Fibroblast of skin of right biceps (primary cell): ENCODE measurements at places on chromosomes 3 and 15.
A peak's percentile ranks its signal among the peaks of the same experiment; 100 is the strongest.

- DNase-seq: no peak
Measured at GRCh38 chr3:141682007-141682406, 56.1 kb upstream of the RNF7 start.

GRCh38 chr15:37055481-37055880 lies 44.9 kb downstream of the MEIS2 start:
- no peak for DNase-seq

- DNase-seq: no peak
Measured at GRCh38 chr3:31974964-31975363, 6.1 kb downstream of the OSBPL10 start.

GRCh38 chr3:167467848-167468611 lies 5.8 kb downstream of the SERPINI2 start:
- DNase-seq: no peak

DNA sequence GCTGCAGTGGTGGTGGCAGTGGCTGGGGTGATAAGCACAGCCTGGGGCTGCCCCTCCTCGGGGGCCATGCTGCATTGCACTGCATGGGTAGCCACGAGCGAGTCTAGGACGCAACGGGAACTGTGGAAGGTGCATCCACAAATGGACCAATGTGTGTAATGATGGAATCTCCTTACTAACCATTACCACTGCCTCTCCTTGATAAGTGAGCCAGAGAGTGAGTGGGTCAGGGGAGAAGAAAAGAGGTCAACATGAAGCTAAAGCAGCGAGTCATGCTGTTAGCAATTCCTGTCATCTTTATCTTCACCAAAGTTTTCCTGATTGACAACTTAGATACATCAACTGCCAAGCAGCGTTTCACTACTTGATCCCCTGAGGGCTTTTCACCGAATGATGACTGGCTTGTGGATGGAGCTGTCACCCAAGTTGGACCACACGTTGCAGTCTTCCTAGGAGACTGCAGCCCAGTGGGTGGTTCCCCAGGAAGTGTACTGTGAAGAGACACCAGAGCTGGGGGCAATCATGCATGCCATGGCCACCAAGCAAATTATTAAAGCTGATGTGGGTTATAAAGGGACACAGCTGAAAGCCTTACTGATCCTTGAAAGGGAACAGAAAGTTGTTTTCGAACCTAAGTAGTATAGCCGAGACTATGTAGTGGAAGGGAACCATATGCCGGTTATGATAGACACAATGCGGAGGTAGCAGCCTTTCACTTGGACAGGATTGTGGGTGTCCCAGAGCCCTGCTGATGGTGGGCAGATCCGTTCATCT lies 20.6 kb downstream of the SAMD7 start:
- DNase-seq: no peak

DNA sequence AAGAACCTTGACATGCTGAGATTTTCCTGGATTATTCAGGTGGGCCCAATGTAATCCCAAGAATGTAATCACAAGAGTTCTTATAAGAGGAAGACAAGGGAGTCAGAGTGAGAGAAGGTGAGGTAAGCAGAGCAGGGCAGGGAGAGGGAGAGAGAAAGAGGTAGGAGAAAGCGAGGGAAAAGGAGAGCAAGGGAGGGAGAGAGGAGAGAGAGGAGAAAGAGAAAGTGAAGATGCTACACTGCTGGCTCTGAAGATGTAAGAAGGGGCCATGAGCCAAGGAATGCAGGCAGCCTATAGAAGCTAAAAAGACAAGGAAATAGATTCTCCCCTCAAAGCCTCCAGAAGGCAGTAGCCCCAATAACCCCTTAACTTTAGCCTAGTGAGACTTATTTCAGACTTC lies 28.7 kb upstream of the FAM98B start:
- no peak for DNase-seq

GRCh38 chr3:81173514-81173913 lies 587.9 kb downstream of the GBE1 start:
- DNase-seq: no peak

GRCh38 chr15:68578175-68578979 lies 416 bp upstream of the CORO2B start:
- peak; percentile 56 for DNase-seq

GRCh38 chr3:164641071-164641470 lies 437.2 kb downstream of the SI start:
- DNase-seq: peak; percentile 44

- DNase-seq: peak; percentile 38
Measured at GRCh38 chr3:55405436-55405835, 81.7 kb downstream of the WNT5A start.

- DNase-seq: no peak
Measured at GRCh38 chr3:168251371-168251770, 155.6 kb upstream of the GOLIM4 start.

DNA sequence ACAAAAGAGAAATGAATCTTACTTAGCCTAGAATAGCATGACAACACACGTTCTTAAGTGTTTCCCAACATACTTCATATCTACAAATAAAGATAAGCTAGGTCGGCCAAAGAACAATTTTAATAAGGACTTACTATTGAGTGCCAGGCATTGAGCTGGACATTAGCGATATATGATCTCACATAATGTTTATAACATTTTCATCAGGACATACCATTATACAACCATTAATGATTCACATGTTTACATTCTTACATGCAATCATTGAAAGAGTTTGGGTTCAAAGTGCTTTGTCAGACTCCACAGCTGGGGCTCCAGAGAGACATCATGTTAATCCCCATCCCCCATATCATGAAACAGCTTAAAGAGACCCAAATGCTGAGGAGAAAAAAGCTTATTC lies 189.0 kb downstream of the STT3B start:
- DNase-seq: no peak

GRCh38 chr15:98715401-98715800 lies 67.1 kb downstream of the IGF1R start:
- no peak for DNase-seq

DNA sequence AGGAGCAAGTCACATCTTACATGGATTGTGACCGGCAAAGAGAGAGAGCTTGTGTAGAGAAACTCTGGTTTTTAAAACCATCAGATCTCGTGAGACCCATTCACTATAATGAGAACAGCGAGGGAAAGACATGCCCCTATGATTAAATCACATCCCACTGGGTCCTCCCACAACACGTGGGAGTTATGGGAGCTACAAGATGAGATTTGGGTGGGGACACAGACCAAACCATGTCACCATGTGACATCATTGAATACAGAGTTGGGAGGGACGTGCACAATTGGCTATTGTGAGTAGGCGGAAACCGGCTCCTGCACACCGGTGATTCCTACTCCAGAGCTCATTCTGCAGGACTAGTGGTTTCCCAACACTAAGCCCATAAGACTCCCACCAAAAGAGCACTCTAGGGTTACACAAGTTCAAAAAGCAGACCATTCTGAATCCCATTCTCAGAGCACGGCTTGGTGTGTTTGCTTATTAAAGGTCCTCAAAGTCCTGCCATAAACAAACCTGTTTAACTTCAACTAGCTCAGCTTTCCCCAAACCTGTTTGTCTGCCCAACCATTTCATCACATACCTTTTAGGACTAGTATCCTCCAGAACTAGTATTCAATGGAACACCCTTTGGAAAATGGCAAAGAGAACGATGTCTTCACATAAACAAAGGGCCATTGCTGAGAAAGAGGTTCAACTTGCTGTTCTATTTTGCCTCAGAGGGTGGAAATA lies 167.6 kb downstream of the TLE3 start:
- DNase-seq: no peak

- DNase-seq: peak; percentile 92
Measured at GRCh38 chr3:43733459-43734384, 43.0 kb downstream of the ABHD5 start.

DNA sequence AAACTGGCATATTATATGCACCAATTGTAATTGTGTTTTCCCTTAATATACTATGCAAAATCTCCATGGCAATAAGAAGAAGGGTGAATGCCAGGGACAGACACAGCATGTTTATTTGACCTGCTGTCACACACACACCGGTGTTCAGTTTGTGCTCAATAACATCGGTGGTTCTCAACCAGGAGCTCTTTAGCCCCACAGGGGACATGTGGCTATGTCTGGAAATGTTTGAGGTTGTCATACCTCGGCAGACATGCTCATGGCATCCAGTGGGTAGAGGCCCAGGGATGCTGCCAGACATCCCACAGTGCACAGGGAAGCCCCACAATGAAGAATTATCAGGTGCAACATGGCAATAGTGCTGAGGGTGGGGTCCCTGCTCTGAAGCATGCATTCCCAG lies 38.2 kb downstream of the GLB1 start:
- no peak for DNase-seq

- DNase-seq: no peak
Measured at GRCh38 chr3:20589275-20589674, 403.3 kb upstream of the SGO1 start.

DNA sequence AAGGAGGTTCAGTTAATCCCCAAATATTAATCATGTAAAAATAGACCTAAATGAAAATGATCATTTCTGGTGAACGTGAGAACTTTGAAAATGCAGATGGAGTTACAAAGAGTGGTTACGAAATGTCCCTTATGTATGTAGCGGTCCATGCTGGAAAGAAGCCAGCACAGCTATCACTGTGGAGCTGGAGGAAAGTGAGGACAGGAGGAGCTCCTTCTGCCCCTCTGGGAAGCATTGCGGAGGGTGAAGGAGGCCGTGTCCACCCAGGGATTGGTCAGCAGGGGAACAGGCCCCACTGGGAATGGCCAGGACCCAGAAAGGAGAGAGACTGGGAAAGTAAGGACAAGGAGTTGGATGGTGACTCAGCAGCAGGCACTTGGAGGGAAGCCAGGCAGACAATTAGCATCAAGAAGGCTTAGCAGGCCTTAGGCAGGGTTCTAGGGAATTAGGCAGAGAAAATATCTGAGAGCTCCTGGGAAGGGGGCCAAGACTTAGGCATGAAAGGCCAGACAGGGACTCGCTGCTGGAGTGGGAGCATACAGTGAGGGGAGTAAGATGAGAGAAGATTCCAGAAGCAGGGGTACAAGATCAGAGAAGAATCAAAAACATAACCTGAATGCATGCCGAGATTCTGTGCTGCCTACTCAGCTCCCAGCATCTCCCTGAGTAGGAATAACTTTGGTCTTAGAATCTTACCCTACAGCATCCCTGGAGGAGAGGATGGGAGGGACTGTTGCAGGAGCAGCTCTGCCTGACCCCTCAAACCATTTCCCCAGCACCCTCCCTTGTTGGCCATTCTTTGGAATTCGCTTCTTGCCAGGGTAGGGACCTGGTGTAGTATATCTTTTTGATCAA lies 171.0 kb upstream of the UMPS start:
- peak; percentile 98 for DNase-seq

GRCh38 chr3:198070871-198071270 lies 110.9 kb downstream of the LMLN start:
- DNase-seq: no peak

- DNase-seq: no peak
Measured at GRCh38 chr3:193048127-193048526, 130.5 kb upstream of the MB21D2 start.

DNA sequence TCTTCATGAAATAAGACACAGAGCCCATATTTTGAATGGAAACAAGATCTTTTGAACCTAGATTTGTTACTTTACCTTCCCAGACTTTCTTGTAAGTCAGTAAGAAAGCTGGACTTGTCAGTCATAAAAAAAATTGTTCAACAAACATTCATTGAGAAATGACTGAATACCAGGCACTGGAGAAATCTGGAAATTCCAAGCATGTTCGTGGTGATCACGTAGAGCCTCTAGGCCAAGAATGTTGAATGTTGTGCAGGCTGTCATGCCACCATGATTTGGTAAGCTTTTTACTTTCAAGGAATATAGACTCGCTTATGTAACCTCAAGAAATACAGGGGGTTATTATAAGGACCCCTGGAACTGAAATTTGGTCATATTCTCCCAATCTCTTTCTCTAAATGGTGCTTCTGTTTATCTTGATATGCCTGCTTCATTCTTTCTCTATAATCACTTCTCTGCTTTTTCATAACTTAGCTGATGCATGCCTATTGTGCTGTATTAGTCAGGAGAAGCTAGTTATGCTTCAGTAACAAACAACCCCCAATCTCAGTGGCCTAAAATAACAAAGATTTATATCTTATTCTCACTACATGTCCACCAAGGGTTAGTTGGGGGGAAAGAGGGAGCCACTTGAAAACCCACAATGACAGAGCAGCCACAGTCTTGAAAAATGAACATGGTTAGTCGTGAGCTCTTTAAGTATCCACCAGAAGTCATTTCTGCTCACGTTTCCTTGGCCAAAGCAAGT lies 3.4 kb upstream of the TPM1 start:
- peak; percentile 94 for DNase-seq

DNA sequence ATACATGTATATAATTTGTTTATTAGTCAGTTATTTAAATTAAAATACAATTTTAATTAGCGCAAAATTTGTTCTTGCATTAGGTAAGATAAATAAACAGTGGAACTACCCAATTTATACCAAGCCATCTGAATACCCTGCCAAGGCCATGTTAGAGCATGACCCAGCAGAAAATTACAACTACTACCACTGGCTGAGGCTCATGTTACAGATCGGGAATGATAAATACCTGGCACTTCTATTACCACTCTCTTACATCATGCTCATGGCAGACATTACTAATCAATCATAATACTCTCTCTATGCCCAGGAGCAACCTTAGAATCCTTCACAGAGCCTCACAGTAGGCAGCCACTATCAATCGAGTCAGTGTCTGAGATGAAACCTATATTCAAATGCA lies 21.2 kb upstream of the LMOD3 start:
- DNase-seq: peak; percentile 53

DNA sequence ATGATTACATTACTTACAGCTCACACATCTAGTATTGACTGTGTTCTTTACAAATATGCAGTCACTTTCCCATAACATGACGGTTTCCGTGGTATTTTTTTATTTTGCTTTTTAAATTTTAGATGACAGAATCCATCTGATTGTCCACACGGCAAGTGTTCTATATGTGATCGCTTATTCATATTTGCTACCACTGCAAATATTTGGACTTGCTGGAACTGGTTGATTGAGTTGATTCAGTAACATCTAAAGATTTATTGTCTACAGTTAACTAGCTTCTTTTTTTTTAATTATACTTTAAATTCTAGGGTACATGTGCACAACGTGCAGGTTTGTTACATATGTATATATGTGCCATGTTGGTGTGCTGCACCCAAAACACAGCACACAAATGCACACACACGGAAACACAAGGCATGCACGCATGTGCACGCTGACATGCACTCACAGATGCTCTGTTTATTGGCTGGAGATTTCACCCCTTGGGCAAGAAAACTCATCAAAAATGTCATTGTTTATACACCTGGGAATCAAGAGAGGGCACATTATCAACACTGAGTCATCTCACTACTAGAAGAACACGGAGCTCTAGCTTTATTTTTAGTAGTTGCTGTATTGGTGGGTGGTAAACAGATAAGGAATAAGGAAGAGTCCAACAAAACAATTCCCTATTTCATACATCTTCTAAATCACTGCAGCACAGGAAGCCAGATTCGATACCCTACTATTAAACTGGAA lies 16.4 kb downstream of the ARRDC4 start:
- DNase-seq: no peak

DNA sequence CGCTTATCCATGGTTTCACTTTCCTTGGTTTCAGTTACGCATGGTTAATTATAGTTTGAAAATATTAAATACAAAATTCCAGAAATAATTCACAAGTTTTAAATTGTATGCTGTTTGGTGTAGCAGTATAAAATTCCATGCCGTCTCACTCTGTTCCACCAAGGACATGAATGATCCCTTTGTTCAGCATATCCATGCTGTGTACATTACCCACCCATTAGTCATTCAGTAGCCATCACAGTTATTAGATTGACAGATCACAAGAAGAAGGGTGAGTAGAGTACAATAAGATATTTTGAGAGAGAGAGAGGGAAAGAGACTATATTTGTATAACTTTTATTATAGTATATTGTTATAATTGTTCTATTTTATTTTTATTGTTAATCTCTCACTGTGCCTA lies 535.5 kb downstream of the SQOR start:
- DNase-seq: no peak

- peak; percentile 23 for DNase-seq
Measured at GRCh38 chr3:172034786-172035685, 4.3 kb upstream of the FNDC3B start.
